ENCODE measurements at places on chromosomes 4 and X.

DNA sequence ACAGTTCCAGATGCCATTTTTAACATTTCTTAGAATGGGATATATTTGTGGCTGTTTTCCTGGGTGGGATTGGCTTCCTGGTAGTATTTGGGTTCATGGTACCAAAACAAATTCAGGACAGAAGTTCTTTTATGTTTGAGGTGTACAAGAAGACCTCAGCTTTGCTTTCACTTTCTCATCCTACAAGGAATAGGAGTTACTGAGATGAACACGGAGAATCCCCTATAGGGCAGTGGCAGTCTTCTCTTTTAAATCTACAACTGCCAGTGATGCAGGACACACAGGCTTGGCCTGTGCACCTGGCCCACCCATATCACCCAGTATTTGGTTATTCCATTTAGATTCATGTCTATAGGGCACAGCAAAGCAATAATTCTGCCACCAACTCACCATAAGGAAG, 35.2 kb downstream of the SLC10A7 start:
- no peak for DNase-seq

DNA sequence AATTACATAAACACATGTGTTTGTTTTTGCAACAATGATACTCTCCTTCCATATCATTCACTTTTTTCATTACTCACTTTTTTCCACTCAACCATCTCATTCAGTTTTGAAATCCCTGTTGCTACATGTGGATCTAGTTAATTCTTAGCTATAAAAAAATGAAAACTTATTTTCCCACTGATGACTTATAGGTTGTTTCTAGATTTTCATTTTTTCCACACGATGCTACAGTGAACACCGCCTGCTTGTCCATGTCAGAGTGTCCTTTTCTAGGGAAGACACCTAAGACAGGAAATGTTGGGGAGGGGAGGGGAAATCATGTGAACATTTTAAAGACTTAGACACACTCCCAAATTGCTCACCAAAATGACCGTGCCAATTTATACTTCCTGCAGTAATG, 70.2 kb downstream of the SUPT20HL2 start:
- DNase-seq = no peak

GRCh38 chr4:55393461-55394320, 2.1 kb upstream of the TMEM165 start:
- DNase-seq = peak; percentile 74

GRCh38 chr4:155367608-155368007, 9.2 kb downstream of the MAP9 start:
- DNase-seq = no peak

- DNase-seq = no peak
Measured at GRCh38 chrX:153792368-153792767, 1.8 kb downstream of the IDH3G start.

GRCh38 chr4:88955580-88956380, 101.2 kb downstream of the FAM13A start:
- DNase-seq = no peak

GRCh38 chr4:120720354-120720934, 202.1 kb downstream of the PRDM5 start:
- no peak for DNase-seq

- no peak for DNase-seq
Measured at GRCh38 chrX:40004921-40005291, 92.9 kb downstream of the BCOR start.

DNA sequence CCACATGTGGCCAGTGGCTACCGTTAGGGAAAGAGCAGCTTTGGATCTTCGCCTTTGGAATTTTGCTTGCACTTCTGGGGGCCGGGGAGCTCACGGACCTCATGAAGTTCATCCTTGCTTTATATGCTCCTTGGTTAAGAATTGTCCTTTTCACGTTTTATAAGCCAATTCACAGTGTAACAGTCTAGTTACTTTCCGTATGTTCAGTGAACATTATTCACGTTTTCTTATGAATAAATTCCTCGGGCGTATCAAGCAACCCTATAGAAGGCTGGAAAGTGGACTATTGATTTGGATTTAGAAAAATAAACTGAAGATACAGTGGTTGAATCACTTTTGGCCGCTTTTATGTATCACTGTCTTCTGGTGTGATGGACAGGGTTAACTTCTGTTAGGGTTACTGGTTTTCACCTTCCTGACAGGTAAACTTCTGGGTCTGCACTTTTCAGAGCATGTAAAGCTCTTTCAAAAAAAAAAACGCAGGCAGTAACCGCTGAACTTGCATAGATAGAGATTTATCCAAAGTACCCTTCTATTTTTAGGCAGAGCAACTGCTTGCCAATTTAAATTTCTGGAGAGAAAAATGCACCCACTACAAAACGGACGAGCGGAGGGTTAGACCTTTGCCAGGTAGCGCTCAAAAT, 569 bp upstream of the PDLIM5 start:
- no peak for DNase-seq

GRCh38 chrX:87475793-87476192, 41.8 kb upstream of the KLHL4 start:
- DNase-seq = no peak

DNA sequence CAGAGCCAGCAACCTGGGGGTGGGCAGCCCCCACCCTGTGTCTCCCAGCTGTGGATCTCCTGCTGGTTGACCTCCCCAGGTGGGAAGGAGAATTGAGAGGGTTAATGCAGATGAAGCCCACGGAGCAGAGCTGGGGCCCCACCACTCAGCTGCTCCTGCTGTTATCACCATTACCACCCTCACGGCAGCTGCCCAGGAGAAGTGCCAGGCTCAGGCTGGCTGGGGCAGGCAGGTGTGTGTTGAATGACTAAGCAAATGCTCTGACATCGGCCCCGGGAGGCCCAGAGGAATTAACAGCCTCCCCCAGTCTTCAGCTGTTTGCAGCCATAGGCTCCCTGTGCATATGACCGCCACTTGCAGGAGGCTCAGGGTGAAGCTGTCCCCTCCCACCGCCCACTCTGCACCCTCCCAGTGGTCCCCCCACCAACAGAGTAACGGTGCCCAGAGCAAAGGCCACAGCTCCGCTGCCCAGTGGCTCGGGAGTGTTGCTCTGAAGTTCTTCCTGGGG, 133.8 kb downstream of the CPZ start:
- no peak for DNase-seq
